CD4-positive, alpha-beta T cell treated with Interferon alpha-2 for 1 hour (primary cell): ENCODE measurements at places on chromosomes 7 and 10.

DNA sequence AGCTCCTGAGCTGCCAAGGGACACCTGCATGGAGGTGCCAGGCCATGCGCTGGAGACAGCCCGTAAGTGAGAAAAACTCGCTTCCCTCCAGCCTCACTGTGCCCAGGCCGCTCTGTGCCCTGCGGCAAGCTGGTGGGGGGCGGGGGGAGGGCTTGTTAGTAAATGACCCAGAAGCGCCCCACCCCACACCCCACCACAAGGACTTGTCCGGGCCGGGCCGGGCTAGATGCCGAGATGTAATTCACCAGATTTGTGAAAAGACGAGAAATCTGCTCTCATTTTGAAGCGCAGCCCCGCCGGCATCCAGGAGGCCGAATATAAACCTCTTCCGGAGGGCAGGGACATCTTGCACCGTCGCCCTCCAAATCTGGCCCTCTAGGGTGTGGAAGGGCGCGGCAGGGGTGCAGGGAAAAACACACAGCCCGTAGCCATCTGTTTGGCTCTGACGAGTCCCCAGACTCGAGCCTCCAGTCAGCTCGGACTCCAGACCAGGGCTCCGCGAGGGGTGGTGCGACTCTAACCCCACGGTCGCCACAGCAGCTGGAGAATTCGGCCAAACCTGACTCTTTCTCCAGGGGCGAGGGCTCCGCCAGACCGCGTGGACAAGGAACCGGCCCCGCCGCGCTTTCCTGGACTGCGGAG lies 14.8 kb downstream of the TLX1 start:
- DNase-seq = no peak

DNA sequence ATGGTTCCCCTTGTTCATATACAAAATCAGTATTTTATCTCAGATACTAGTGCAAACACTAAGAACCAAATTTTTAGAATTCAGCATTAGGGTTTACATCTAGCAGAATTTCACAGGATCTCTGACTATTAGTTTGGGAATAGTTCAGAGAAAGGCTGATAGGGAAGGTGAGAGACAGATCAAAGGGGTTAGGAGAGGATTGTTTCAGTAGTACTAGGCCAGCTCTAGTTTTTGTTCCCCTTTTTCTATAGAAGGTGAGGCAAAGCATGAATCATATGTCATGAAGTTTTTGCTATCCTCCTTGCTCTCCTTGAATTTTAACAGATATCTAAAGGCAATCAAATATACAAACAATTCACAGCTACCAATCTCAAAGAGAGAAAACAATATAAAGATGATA lies 26.1 kb upstream of the CTNNA3 start:
- no peak for DNase-seq

GRCh38 chr10:86349474-86349873 lies 17.1 kb downstream of the GRID1 start:
- DNase-seq = no peak

DNA sequence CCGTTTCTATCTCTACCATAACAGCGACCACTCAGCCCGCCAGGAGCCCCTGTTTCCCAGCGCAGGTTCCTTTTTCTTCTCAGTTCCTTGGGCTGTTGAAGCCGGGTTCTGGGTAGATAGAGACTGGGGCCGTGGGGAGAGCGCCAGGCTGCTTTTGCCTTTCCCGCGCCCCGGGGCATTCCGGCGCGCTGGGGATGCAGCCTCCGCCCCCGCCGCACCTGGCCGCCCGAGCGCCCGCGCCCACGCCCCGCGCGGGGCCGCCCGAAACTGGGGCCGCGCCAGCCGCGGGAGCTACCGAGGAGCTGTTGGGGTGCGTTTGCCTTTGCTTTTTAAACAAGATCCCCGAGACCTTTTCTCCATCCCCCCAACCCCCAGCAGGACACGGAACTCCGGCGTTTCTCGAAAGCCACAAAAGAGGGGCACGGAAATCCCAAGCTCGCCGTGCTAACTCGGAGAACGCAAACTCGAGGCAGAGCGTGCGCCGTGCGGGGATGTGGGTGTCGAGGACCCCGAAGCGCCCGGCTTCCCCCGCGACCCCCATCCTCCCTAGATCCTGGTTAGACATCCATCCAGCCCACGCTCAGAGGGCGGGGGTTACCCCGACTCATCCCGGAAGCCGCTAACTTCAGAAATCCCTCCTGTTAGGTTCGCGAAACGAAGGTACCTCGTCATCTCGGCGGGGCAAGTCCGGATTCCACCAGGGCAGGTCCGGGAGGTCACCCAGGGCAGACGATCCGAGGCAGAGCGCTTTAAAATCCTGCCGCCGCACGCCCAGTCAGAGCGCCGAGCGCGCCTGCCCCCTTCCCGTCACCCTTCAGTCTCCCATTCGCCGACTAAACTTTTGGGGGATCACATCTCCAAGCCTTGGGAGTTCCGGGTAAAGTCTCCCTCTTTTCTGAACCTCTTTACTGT lies 1.0 kb downstream of the GRM8 start:
- no peak for DNase-seq

- DNase-seq = no peak
These were observed 8.6 kb upstream of the PPP2R2D start for GRCh38 chr10:131891929-131892805.

- no peak for DNase-seq
These were observed 31.9 kb upstream of the SMKR1 start for GRCh38 chr7:129470411-129470810.
